NCI-H2227 treated with DMSO at 0.1 percent for 48 hours (cell line): ENCODE measurements at places on chromosomes 2 and 18.

GRCh38 chr18:35999925-36000324, 27.4 kb downstream of the RMP24 start:
- DNase-seq, result no peak

- no peak for DNase-seq
These were observed 13.3 kb upstream of the RAB17 start for GRCh38 chr2:237603718-237604362.

DNA sequence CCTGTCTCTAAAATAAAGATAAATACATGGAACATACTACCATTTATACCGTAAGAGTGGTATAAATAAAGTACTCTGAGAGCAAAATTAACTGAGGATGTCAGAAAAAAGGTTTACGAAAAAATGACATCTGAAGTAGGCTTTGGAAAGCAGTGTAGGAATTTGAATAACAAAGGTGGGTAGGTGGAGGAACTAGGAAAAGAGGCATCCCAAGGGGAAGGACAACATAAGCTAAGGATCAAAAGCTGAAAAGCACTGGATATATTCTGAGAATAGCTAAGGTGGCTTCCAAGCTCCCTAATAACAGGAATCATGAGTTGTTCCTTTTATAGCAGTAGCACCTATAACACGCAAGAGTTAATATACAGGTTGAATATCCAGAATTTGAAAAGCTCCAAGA, 91.3 kb downstream of the BAZ2B start:
- DNase-seq, result no peak

- no peak for DNase-seq
These were observed 751.2 kb upstream of the NRXN1 start for GRCh38 chr2:51782921-51783765.

DNA sequence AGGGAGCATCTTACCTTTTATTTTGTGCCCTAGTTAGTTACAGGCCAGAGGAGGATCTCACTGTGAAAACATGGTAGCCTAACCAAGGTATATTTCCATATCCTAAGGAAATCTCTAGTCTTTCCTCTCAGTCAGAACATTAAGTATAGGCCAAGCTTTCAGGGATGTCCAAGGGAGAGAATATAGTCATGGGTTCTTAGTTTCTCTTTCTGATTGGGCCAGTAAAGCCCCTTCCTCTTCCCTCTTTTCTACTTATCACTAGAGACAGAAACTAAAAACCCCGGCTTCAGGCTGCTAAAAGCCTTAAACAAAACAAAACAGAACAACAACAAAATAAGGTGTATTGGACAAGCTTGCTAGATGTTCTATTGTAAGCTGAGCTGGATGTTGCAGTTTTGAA, 44.3 kb upstream of the TNFRSF11A start:
- no peak for DNase-seq

DNA sequence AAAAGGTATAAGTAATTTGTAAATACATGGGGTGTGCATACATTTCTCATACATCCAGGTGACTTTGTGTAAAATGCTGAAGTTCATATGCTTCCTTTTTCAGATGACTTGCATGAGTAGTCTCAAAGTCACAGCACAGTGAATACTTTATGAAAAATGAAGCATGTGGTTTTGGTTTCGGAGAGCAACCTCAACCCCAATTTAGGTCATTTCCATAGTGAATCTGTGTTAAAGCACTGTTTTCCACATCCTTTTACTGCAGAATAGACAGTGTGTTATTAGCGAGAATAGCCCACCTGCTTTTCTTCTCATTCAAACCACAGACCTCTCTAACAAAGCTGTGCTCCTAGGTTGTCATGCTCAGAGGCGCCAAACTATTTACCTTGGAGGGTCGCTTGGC, 204.4 kb upstream of the RASGRP3 start:
- no peak for DNase-seq

GRCh38 chr18:13379930-13380690, 161.6 kb downstream of the LDLRAD4 start:
- DNase-seq, result no peak

- no peak for DNase-seq
These were observed 133.5 kb upstream of the HAAO start for GRCh38 chr2:42925742-42926433.

- DNase-seq, result no peak
These were observed 19.5 kb upstream of the GLS start for GRCh38 chr2:190860985-190861680.

DNA sequence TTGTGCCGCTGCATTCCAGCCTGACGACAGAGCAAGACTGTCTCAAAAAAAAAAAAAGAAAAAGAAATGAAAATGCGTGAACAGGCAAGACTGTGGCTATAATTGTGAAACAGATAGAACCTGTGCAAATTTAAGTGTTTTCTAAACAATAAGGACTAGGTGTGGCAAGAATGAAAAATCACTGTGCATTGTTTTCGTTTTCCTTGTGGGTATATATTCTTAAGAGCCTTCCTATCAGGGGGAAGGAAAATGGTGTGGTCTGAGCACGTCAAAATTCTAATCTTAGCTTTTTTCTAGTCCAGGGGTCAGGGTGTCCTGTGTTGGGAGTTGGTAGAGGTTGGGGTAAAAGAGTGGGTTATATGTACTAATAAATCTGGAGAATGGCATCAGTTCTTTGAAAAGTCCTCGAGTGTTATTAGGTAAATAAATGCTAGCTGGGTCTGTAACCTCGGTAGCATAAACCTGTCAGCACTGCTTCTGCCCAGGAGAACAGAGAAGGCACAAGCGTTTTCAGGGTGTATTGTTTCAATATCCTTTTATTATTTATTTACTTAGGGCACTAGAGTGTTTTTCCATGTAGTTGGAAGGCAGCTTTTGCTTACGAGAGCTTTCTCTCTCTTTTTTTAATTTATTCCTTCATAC, 11.6 kb downstream of the ATP6V1C2 start:
- no peak for DNase-seq

- DNase-seq, result no peak
These were observed 27.2 kb downstream of the TNS1 start for GRCh38 chr2:217975626-217976025.

- no peak for DNase-seq
These were observed 4.2 kb upstream of the IL1R1 start for GRCh38 chr2:102138331-102138730.

DNA sequence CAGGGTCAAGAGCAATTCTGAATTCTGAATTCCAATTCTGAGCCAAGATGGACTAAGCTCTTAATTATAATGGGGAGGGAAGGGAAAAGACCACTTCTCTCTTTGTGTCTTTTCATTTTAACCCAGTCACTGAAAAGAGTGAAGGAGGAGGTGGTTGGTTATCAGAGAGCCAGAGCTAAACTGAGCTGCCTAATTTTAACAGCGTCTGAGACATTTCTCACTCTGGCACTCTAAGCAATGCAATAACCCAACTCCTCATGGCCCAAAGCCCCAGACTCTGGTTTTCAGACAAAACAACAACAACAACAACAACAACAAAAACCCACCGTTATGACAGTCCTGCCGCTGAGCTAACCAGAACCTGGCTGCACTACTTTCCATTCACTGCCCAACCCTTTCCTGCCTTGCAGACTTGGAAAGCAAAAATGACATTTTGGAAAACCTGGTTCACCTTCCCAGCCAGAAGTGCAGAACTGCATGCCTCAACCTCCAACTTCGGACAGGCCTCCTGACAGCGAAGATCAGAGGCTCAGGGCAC, 1.0 kb downstream of the CHST10 start:
- DNase-seq, result no peak

DNA sequence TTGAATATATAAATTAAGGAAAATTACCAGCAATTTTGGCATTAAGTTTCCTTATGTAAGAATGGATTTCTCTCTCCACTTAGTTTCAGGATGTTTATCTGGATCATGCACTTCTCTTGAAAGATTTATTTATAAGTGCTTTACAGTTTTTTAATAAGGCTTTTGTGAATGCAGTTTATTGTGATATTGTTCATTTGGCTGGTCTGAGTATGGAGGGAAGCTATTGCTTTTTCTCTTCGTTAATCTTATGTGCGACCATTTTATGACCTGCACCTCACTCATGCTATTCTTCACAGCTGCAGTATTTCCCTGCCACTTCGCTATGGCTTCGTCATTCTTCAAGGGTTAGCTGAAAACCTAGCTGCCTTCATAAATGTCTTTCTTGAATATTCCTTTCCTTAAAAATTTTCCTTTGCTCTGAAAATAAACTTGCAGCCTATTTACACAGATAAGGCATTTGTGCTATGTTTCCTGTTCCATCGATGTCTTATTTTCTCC, 233.4 kb downstream of the SOCS6 start:
- no peak for DNase-seq

DNA sequence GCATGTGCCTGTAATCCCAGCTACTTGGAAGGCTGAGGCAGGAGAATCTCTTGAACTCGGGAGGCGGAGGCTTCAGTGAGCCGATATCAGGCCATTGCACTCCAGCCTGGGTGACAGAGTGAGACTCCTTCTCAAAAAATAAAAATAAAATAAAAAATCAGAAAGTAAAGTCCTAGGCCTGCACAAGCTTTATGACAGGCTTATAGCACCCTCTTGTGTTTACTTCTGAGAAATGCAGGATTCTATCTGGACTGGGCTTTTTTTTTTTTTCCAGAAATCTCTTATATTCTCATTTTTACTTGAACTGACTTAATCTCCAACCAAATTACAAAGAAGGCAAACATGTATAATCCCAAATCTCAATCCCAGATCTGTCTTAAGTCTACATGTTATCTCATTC, 26.1 kb upstream of the REG3G start:
- DNase-seq, result peak; percentile 8

GRCh38 chr2:131113566-131114227, 8.6 kb downstream of the PLEKHB2 start:
- no peak for DNase-seq

DNA sequence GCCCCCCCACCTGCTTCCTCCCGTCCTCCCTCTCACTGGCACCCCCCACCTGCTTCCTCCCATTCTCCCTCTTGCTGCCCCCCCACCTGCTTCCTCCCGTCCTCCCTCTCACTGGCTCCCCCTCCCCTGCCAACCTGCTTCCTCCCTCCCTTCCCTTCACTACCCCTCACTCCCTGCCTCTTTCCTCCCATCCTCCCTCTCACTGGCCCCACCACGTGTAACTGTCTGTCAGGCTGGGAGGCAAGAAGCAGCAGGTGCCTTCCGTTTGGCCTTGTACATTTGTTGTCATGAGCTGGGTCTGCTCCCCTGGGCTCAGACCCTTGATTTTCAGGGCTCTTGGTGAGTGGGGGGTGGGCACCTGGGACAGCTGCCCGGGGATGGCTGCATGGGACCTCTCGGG, 19.1 kb downstream of the RTP5 start:
- DNase-seq, result no peak

GRCh38 chr2:45713136-45713535, 61.7 kb downstream of the PRKCE start:
- DNase-seq, result peak; percentile 42

GRCh38 chr2:206614811-206615210, 27.5 kb upstream of the FAM237A start:
- DNase-seq, result no peak

DNA sequence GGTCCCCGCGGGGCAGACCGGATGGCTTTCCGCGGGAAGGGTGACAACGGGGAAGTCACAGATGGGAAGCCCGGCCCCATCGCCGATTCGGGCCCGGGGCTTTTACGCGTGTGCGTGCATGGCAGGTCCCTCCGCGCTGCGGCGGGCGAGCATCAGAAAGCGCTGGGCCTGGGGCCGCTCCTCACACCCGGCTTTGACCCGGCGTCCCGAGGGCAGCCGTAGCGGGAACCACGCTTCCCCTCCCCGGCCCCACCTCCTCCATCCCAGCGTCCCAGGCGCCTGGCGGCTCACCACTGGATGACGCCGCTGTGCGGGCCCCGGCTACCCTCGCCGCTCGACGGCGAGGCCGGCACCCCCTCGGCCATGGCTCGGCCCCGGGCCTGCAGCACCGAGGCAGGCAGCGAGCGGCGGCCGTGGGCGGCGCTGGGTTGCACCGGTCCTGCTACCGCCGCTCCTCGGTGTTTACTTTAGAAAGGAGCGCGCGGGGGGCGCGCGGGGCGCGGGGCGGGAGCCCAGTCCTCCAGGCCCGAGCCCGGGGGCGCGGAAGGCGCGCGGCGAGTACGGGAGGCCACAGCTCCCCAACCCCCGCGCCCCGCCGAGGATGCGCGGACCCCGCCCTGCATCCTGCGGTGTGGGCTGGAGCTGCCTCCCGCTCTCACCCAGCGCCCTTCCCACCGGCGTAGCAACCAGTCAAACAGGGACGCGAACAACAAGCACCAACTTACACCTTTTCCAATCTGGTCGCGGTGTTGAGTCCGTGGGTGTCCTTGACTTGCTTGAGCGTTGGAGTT, 806 bp downstream of the RFX8 start:
- DNase-seq, result no peak

DNA sequence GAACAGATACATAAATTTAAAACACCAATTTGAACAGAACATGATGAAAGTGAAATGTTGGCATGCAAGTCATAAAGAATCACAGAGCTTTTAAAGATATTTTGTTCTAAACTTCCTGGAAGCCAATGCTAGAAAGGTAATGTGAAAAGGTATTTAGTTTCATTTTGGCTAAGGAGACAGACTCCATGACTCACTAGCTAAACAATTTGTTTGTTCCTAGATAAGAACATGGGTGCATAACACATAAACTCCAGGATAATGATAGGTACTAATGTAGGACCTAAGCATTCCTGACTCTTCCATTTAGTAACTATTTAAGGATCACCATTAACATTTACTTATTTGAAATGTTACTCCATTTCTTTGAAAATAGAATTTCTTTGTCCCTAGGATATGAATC, 292.5 kb upstream of the CNTNAP5 start:
- DNase-seq, result no peak

GRCh38 chr2:96225016-96225533, 16.4 kb upstream of the STARD7 start:
- DNase-seq, result no peak

DNA sequence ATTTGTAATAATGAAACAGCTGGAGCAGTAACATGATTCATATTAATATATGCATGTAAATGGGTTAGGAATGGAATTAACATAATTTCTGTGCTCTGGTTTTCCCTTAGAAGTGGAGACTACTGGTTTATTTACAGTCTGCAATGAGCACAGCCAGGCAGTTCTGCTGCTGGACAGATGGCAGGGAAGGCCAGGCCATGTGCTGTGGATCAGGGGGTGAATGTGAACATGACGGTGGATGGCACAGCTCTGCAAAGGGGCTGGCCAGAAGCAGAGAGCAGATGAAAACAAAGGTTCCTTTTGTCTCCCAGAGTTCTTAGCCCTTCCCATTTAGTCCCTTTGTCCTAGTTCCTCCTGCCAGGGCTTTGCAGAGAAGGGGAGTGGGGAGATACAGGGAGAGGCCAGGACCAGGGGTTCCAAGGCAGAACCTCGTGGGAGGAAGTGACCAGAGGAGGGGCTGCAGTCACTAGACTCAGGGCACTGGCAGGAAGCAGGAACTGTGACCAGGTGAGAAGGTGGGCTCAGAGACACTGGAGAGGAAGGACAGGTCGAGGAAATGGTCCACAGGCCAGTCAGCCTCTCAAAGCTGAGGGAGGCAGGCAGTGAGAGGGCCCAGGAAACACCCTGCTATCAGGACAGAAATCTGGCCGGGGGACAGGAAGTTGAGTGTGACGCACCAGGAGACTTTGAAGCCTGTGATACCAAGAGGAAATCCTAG, 112.9 kb upstream of the ATP8B1 start:
- no peak for DNase-seq

GRCh38 chr18:8615397-8616027, 6.3 kb downstream of the RAB12 start:
- no peak for DNase-seq
